ENCODE measurements at places on chromosomes 1 and 21.

GRCh38 chr1:100810360-100810759 lies 84.3 kb downstream of the EXTL2 start:
- DNase-seq: no peak

DNA sequence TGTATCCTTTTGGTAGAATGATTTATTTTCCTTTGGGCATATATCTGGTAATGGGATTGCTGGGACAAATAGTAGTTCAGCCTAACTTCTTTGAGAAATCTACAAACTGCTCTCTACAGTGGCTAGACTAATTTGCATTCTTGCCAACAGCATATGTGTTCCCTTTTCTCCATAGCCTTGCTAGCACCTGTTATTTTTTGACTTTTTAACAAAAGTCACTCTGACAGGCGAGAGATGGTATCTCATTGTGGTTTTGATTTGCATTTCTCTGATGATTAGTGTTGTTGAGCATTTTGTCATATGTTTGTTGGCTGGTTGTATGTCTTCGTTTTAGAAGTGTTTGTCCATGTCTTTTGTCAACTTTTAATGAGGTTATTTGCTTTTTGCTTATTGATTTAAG lies 99.8 kb downstream of the UCK2 start:
- no peak for DNase-seq

GRCh38 chr1:157505481-157506272 lies 46.6 kb downstream of the FCRL5 start:
- no peak for DNase-seq

DNA sequence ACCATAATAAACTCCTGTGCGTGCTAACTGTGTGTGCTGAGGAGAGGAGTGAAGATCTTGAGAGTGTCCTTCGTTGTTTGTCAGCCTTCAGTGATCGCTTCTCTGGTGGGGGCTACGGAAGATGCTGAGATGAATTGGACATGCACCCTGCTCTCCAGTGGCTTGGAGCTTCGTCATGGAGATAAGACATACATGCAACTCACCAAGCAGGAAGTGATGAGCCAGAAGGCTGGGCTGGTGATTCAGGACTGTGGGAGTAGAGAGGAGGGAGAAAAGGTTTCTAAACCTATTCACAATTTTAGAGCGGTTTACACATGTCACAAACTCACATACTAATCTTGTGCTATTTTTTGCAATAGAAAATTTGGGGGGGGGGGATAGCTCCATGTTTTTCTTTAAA lies 128.9 kb upstream of the ADAR start:
- DNase-seq: no peak

DNA sequence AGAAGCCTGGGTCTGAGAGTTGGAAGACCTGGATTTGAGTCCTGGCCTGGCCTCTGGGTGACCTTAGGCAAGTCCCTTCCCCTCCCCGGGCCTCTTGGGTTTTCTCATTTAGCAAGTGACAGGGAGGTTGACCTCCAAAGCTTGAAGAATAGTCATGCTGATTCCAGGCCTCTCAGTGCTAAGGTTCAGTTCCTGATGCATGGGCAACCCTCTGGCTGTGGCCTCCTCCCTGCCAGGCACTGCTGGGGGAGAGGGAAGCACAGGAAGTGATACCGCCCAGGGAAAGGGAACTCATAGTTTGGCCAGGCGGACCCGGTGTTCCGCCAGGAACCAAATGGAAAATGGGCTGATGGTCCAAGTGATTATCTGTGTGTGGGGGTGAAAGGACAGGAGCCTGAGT lies 23.6 kb upstream of the WASF2 start:
- no peak for DNase-seq

- no peak for DNase-seq
Observed at GRCh38 chr21:40049931-40050290, 182.7 kb downstream of the PCP4 start.

DNA sequence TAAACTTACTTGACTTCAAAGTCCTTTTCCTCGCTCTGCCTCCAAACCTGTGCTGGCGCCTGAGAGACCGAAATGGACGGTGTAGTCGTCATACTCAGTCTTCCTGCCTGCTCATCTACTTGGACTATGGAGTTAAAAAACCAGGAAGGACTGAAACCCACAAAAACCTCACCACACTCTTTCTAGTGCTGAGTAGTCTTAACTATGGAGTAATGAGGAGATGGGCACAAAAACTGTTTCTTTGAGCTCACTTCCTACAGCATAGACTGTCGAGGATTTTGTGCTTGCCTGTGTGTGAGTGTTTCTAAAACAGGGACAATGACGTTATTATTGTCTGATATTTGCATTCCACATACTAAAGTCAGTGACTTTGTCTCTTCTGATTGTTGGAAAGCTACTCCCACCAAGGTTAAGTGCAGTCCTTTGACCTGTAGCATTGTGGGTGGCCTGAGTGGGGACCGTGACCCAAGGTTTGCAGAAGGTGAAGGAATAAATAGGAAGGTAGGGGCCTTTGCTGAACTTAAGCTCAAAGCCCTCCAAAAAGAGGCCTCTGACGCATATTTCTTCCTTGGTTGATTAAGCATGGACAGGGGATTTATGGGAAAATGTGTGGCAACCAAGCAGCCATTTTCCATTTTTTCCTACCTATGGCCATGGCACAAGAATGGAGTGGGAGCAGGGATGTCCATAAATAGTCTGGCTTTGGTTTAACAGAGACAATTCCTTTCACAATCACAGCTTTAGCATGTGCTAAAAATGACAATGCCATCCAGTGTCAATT lies 109.6 kb downstream of the ZBTB18 start:
- no peak for DNase-seq

GRCh38 chr21:46114963-46115362 lies 17.1 kb downstream of the COL6A2 start:
- DNase-seq: no peak

DNA sequence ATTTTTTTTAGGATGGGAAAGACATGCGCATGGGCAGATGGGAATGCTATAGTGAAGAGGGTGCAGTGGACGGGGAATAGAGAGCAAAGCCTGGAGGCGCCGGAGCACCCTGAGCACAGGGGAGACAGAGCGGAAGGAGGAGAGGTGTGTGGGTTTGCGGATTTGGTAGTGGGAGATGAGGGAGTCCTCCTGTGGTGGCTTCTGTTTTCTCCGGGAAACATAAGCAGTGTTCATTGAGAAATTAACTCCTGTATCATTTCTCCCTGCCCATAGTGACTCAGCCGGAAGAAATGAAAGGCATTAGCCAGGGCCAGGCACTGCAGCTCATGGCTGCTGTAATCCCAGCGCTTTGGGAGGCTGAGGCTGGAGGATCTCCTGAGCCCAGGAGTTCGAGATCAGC lies 4.7 kb upstream of the PTPRF start:
- no peak for DNase-seq

GRCh38 chr1:231862611-231863010 lies 236.0 kb downstream of the DISC1 start:
- DNase-seq: no peak

DNA sequence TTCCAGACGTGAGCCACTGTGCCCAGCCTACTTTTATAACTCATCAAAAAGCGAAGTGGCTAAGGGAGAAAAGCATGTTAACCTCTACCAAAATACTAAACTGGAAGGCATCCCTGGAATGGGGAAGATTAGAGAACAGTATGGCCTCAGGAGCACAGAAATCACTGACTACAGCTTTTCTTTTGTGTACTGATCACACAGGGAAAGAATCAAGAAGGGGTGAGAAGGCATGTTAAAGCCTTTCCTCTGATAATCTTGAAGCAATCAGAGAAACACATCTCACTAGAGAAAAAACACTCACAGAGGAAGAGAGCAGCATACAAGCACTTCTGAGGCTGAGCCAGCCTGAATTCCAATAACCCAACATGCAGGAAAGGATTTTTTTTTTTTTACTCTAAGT lies 10.7 kb downstream of the PCAT6 start:
- no peak for DNase-seq

DNA sequence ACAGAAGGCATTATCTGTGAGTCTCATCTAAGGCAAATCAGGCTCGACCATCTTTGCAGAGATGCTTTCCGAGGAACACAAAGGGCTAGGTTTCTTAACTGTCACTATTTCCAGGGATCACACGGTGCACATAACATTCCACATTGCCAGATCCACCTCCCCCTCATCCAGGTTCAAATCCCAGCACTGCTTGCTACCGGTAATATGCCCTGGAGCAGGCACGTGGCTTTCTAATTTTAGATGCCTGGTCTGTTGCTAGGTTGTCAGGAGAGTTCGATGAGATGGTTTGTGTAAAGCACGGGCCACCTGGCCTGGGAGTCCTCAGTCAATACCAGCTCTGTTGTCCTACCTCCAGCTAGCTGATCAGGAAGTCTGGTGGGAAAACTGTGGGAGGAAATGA lies 598.6 kb downstream of the NPHP4 start:
- no peak for DNase-seq

DNA sequence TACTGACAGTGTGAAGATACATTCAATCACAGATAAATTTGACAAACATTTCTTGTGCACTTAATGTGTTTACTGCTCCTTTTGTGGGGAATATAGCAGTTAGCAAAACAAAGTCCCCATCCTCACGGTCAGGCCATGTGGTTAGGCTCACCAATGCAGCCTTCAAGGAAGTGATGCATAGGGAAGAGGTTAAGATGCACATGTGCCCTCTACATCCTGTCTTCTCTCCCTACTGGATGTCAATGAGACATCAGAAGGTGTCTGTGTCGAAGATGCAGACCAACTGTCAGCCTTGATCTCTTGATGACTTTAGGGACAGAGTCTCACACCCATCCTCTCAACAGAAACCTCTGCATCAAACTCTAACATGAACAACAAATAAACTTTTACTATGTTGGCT lies 78.7 kb downstream of the FH start:
- no peak for DNase-seq

GRCh38 chr1:159790237-159790917 lies 9.6 kb downstream of the DUSP23 start:
- no peak for DNase-seq

DNA sequence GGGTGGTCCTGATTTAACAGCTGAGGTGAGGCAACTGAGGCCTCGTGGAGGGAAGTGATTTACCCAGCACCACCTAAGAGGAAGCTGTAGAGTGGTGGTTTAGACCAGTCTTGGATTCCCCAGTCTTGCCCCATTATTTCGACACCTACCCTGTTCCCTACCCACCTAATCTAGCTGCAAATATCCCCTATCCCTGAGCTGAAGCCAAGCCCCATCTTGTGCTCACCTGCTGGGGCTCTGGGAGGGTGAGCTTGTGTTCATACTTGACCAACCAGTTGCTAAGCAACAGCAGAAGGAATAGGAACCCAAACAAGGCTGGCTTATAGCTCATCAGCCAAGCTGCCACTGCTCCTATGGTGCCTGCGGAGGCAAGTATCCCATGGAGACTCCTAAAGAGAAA lies 2.0 kb downstream of the TEX46 start:
- DNase-seq: no peak

DNA sequence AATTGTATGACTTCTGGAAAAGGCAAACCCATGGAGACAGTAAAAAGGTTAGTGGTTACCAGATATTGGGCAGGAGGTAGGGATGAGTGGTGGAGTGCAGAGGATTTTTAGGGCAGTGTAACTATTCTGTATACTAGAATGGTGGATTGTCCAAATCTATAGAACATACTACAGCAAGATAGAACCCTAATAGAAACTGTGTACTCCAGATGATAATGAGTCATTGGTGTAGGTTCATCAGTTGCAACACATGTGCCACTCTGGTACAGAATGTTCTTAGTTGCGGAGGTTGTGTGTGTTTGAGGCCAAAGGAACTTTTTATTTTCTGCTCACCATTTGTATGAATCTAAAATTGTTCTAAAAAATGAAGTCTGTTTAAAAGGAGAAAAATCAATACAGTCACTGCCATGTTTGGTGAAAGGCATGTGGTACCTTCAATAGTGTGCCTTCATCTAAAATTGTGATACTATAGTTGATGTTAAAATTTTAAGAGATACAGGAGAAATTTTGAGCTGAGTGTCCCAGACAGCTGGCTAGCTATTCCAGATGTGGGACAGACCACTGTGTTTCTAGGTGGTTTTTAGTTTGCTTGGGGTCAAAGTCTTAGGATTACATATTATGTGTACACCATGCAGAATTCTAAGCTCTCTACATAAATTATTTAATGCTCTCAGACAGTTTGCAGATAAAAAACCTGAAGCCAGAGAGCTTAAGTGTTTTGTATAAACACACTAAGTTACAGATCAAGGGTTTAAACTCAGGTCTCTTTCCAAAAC lies 150.5 kb downstream of the RPS6KC1 start:
- no peak for DNase-seq

- DNase-seq: no peak
Observed at GRCh38 chr1:230123280-230124185, 56.5 kb downstream of the GALNT2 start.

DNA sequence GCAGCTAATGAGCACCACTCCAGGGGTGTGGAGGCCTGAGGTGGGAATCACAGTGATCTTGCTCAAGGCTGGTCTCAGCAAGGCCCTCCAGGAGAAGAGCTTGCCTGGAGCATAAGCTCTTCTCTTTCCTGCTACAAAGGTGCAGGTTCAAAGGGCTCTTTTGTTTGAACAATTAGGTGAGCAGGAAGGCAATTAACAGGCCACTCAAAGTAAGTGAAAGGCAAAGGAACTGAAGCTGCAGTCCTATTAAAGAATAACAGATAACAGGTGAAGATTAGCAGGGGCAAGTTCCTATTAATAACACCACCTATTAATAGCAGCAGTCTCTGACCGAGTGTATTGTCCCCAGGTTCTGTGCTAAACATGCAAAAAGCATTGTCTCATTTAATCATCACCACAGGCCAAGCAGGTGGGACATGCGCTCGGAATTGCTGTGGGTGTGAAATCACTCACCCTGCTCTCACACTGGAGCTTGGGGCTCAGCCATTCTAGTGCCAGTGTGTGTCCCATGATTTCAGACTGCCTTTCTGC lies 113.8 kb downstream of the RHOU start:
- no peak for DNase-seq

DNA sequence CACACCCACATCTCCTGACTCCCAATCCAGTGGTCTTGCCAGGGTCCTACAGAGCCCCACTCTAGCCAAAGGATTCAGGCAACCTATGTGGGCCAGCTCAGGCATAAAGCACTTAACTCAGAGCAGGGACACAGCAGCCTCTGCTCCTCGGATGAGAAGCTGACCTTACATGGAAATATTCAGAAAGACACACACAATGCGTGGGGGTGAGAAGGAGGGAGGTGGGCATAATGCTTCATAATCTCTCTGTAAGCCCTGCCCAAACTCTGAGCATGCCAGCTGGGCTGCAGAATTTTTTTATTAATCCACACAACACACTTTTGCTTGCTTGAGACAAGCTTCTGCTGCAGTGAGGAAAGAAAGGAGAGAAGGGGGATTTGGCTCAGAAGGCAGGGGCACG lies 21.6 kb downstream of the KCND3 start:
- DNase-seq: no peak
